ENCODE measurements at places on chromosomes 4 and X.

DNA sequence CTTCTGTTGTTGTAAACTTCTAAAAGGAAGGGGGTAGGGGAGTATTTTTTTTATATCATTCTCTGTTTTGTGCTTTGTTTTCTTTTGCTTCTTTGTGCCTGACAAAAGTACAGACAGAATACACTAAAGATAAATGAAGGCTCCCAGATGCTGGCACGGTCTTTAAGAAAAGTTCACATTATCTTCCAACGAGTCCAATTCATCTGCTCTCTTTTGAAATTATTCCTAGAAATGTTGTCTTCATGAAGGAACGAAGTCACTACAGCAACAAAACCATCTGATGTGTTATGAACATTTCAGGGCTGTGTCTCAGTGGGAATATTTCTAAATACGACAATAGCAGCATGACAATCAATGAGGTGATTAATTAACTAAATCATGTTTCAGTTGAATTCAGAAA, 813.8 kb upstream of the HTR2C start:
- no peak for DNase-seq

DNA sequence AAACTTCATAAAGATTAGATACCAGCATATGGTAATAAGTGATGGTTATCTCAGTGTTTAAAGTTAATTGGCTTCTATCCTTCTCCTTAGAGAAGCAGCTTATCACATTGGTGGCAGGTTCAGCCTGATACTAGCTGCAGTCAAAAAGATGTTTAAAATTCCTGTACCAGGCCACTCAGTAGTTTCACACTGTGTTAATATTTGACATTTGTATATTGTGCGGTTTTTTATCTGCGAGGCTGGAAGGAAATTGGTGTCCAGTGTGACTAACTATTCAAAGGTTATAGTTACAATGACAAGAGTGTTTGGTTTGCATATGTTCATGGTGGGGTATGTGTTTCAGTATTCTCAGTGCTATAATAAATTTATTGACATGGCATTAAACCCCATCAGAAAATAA, 27.5 kb upstream of the TBC1D8B start:
- no peak for DNase-seq

DNA sequence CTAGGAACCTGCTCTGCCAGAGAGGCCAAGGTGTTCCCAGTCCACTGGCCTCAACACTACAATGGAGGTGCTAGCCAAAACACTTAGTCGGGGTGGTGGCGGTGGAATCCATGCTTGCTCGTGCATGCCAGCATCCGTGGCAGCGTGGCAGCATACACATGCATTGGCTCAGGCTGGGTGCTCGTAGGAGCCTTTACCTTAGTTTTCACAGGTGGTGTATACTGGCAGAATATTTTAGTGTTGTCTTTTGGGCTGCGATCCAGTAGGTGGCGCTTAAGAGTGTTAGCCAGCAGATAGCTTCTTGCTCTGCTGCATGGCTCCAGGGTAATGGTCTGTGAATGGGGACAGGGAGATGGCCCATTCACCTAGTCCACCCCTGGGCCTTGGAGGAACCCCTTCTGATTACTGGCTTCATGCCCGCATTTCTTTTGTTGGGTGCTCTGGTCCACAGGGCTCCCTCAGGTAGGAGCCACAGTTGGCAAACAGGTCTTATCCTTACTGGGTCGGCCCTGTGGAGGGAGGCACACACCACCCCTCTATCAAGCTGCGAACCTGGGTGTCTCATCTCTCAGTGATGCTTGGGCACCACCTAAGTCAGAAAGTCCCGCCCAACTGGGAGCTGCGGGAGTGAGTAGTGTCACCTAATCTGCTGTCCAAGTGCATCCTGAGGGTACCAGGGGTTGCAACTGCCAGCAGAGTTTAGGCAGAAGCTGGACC, 40.0 kb downstream of the RIPPLY1 start:
- no peak for DNase-seq

GRCh38 chrX:150236327-150236726, 126.8 kb upstream of the MAMLD1 start:
- DNase-seq = no peak

- no peak for DNase-seq
Measured at GRCh38 chr4:111793433-111794091, 351.7 kb upstream of the FAM241A start.

DNA sequence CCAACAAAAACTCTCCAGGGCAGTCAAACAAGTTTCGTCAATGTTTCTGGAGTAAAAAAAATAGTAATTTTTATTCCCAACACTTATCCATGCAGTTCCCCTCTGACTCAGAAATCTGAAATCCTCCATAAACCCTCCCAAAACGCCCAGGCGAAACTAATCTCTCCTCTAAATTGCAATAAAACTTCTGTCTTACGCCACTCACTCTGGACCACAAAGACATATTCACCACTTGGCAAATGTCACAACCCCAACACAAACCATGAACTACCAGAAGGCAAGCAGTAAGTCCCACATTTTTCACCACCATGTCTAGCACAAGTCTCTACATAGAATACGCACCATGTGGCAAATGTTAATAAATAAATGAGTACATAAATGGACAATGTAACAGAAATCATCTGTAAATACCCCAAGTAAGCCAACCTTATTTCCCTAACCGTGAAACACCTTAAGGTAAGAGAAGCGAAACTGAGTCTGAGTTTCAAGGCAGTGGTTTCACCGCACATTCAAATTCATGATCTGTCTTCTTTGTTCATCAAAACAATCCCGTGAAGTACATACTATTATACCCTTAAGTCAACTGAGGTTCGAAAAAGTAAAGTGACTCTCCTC, 1.6 kb downstream of the PAPSS1 start:
- DNase-seq = no peak

DNA sequence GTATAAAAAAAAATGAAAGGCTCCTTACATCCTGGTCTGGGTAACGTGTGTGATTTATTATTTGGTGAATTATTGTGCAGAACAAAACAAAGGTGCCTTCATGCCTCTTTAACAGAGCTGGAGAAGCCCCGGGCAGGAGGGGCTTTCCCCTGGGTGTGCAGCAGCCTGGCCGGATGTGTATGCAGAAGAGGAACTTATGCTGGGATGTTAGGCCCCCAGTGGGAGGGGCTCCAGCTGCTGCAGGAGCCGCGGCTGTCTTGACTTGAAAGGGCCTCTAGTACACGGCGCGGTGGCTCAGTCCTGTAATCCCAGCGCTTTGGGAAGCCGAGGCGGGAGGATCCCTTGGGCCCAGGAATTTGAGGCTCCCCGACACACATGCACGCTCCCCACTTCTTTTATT, 16.0 kb downstream of the CCNQ start:
- peak; percentile 38 for DNase-seq

GRCh38 chr4:8267077-8267476, 2.5 kb upstream of the HTRA3 start:
- no peak for DNase-seq

DNA sequence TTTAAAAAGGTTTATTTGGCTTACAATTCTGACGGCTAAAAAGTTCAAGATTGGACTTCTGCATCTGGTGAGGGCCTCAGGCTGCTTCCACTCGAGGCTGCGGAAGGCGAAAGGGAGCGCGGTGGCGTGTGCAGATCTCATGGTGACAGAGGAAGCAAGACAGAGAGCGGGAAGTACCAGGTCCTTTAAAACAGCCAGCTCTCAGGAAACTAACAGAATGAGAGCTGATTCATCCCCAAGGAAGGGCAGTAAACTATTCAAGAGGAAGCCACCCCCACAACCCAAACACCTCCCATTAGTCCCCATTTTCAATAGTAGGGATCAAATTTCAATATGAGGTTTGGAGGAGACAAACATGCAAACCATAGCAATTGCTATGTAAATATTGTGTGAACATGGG, 2144.2 kb upstream of the AGA start:
- DNase-seq = no peak

GRCh38 chr4:133865612-133866327, 335.8 kb downstream of the PABPC4L start:
- DNase-seq = no peak

GRCh38 chr4:6542951-6543350, 32.0 kb upstream of the MAN2B2 start:
- DNase-seq = no peak

DNA sequence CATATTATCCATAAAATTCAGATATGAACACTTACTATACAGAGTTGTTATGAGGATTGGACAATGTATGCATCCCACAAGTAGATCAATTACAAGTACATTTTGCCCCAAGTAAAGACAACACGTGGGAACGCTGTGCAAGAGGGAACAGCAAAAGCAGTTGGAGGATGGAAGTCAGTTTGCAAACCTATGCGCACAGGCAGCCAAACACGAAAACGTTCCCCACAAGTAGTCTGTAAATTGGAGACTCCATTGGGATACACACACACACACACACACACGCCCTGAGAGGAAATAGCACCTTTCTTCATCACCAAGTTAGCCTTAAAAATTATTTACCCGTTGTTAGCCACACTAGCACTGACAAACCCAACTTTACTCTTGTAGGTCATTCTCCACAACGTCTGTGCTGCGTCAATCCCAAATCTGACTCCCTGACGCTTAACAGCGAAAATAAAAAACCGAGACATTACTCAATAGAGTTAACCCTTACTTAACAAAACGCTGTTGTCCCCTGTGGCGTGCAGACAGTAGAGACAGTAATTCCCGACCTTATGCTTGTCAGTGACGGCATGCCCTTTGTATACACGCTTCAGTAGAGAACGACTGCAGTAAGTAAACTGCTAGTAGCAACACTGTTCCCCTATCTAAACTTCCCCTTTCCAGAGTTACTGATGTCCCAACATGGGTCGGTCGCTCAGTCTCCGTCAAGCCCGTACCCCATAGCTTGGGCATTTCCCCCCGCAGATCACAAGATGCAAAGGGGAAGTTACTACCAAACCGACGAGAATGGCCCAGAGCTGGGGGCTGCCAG, 730 bp downstream of the MANBA start:
- DNase-seq = no peak

DNA sequence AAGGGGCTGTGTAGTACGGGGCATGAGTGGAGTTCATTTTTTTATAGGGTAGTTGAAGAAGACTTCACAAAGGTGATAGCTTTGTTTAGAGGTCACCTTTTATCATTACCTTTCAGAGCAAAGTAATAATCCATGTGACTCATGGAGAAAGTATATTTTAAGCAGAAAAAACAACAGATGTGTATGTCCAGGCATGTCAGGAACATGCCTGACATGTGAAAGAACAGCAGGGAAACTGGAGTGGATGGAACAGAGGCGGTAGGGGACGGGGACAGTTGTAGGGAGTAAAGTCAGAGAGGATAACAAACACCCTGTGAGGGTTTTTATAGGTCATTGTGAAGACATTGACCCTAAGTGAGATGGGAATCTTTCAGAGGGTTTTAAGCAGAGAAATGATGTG, 107.6 kb downstream of the USP9X start:
- DNase-seq = no peak

- no peak for DNase-seq
Measured at GRCh38 chr4:8188085-8188484, 11.0 kb upstream of the SH3TC1 start.

DNA sequence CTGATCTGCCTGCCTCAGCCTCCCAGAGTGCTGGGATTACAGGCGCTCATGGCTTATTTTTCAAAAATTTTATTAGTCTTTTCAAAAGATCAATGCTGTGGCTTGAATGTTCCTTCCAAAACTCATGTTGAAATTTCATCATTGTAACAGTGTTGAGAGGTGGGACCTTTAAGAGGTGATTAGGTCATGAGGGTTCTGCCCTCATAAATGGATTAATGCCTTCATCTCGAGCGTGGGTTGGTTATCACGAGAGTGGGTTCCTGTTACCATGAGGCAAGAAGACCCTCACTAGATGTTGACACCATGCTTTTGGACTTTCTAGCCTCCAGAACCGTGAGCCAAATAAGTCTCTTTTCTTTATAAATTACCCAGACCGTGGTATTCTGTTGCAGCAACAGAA, 30.3 kb downstream of the EIF2S3 start:
- no peak for DNase-seq
